ENCODE measurements at places on chromosomes 6 and 20. TPM values are rescaled to one million over a fixed set of nuclear protein-coding genes. Genes with fewer than 3 reads are reported as not detected.

- H3K27me3 ChIP-seq: no peaks in the 10 kb centered on the region
- H3K36me3 ChIP-seq: no peaks in the 10 kb centered on the region
- H3K4me1 ChIP-seq: no peaks in the 10 kb centered on the region
Measured at GRCh38 chr6:75882734-75883133, 133.7 kb downstream of the MYO6 start.

- H3K36me3 ChIP-seq: no peaks in the 10 kb centered on the region
- no peaks in the 10 kb centered on the region for H3K27me3 ChIP-seq
- no peak for DNase-seq
- no peak overlapping the region for H3K4me3 ChIP-seq
Measured at GRCh38 chr6:118856301-118856700, 37.7 kb upstream of the ASF1A start.

GRCh38 chr20:1265226-1265915 lies 723 bp upstream of the SNPH start:
- H3K4me3 ChIP-seq: peak overlapping the region; percentile 48
- H3K36me3 ChIP-seq: no peaks in the 10 kb centered on the region
- H3K27ac ChIP-seq: peak overlapping the region; percentile 58
- DNase-seq: no peak
- peaks cover 13% of the 10 kb centered on the region for H3K4me1 ChIP-seq

DNA sequence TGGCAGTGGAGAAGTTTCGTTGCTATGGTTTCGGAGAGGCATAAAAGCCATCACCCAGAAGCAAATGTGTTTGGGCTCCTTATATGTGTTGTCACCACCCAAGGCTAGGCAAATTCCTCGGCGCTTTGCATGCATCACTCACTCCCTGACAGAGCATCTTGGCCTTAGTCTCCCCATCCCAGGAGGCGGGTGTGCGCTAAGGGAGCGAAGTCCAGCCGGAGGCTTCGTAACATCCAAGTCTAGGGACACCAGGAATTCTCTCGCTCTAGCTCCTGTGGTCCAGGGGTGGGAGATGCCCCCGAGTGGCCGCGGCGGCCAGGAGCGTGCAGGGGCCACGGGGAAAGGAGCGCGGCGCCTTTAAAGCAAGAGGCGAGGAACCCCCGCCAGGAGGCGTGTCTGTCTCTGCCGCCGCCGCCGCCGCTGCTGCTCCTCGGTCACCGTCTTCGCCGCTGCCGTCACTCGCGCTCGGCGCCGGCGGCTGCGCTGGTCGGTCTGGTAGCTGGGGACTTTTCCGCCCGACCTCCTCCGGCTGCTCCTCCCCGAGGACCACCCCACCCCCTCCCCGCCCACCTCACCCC lies at the start of gene GRIK2:
Gene GRIK2 (plus strand): TSS at position 458 of the 578 bp plus-strand sequence.
- no peak within 1 kb of the TSS for H3K27ac ChIP-seq
- no peaks in the 10 kb centered on the region for H3K36me3 ChIP-seq
- no peaks in the 10 kb centered on the region for H3K4me1 ChIP-seq
- peaks cover 18% of the 10 kb centered on the region for H3K27me3 ChIP-seq
- H3K4me3 ChIP-seq: no peak within 1 kb of the TSS

- peak overlapping the region; percentile 19 for H3K4me3 ChIP-seq
- no peak overlapping the region for H3K27ac ChIP-seq
- peak; percentile 41 for DNase-seq
- H3K4me1 ChIP-seq: peaks cover 17% of the 10 kb centered on the region
Measured at GRCh38 chr6:6546318-6547109, 42.0 kb upstream of the LY86 start.

- H3K4me3 ChIP-seq: no peak overlapping the region
- H3K4me1 ChIP-seq: no peaks in the 10 kb centered on the region
- no peaks in the 10 kb centered on the region for H3K36me3 ChIP-seq
Measured at GRCh38 chr6:1179571-1180459, 132.1 kb upstream of the FOXQ1 start.

GRCh38 chr6:169824848-169825557 lies 73.6 kb downstream of the ERMARD start:
- H3K4me1 ChIP-seq: no peaks in the 10 kb centered on the region
- no peak overlapping the region for H3K27ac ChIP-seq
- H3K36me3 ChIP-seq: no peaks in the 10 kb centered on the region
- no peak overlapping the region for H3K4me3 ChIP-seq
- peaks cover 5% of the 10 kb centered on the region for H3K27me3 ChIP-seq
- no peak for DNase-seq

DNA sequence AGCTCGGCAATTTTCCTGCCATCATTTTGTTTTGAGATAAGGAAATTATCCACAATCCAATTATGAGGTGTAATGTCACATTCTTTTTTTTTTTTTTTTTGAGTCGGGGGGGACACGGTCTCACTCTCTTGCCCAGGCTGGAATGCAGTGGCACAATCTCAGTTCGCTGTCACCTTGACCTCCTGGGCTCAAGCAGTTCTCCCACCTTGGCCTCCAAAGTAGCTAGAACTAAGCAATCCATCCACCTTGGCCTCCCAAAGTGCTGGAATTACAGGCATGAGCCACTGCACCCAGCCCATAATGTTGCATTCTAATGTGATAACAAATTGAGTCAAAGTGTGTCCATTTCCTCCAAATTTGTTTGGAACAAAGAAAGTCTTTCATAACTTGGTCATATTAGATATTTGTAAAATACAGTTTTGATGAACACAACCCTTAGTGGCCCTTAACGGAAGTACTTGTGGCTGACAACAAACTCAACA lies 144.1 kb upstream of the AFDN start:
- peaks cover 4% of the 10 kb centered on the region for H3K27me3 ChIP-seq
- DNase-seq: no peak
- H3K4me3 ChIP-seq: no peak overlapping the region
- H3K27ac ChIP-seq: no peak overlapping the region
- no peaks in the 10 kb centered on the region for H3K4me1 ChIP-seq
- no peaks in the 10 kb centered on the region for H3K36me3 ChIP-seq

DNA sequence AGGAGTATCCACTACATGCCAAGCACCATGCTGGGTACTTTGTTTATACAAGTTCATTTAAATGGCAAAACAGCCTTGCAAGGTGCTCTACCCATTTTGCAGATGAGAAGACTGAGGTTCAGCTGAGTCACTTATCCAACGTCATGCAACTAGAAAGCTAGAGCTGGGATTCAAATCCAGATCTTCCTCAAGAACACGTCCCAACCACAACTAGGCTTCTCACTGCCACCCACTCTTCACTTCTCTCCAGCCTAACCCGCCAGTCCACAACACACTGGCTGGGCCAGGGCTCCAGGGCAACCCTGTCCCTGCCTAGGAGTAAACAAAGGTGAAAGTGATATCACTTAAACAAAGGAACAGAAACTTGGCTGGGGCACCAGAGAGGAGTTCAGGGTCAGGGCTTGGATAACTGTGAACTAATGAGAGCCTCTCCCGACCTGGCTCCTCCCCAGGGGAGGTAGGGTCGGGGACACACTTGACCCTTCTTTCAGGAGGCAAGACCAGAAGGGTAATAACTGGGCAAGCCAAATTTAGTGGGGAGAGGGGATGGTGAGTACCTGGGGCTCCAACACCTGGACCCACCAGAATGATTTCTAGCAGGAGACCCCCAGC lies 7.9 kb downstream of the SDC4 start:
- H3K4me1 ChIP-seq: no peaks in the 10 kb centered on the region
- H3K36me3 ChIP-seq: no peaks in the 10 kb centered on the region
- no peak overlapping the region for H3K4me3 ChIP-seq
- no peak overlapping the region for H3K27ac ChIP-seq

- DNase-seq: no peak
- H3K36me3 ChIP-seq: no peaks in the 10 kb centered on the region
- peaks cover 27% of the 10 kb centered on the region for H3K4me1 ChIP-seq
- H3K27ac ChIP-seq: no peak overlapping the region
- H3K4me3 ChIP-seq: no peak overlapping the region
Measured at GRCh38 chr20:63322933-63323273, 29.9 kb downstream of the COL20A1 start.

DNA sequence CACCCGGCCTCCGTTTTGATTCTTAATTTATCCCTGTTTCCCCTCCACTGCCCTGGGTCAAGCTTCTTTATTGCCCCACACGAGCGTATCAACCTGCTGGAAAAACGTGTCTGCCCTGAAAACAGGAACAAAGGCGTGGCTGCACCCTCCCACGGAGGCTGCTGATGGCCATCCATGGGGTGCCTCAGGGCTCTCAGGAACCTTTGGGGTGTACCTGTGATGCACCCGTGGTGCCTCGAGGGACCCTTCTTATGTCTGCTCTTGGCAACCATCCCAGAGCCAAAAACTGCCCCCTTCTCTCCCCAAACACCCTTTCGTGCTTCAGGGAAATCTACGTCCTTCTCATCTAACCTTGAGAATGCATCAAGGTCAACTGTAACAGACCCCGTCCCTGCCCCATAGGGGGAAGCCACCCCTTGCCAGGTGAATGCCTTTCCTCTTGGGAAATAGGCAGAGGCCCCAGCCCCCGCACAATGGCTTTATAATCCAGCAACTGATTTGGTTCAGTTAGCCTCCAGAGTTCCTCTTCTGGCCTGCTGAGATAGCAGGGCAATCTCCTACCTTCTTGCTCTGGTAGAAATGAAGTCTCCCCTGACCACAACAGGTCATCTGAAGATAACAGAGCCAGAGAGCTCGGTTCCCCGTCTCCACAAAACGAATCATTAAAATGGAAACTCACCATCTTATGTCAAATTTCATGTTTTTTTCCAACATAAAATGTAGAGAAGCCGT lies 29.4 kb downstream of the PSMG4 start:
- no peak for DNase-seq
- H3K27ac ChIP-seq: no peak overlapping the region
- H3K4me1 ChIP-seq: no peaks in the 10 kb centered on the region
- H3K4me3 ChIP-seq: no peak overlapping the region

DNA sequence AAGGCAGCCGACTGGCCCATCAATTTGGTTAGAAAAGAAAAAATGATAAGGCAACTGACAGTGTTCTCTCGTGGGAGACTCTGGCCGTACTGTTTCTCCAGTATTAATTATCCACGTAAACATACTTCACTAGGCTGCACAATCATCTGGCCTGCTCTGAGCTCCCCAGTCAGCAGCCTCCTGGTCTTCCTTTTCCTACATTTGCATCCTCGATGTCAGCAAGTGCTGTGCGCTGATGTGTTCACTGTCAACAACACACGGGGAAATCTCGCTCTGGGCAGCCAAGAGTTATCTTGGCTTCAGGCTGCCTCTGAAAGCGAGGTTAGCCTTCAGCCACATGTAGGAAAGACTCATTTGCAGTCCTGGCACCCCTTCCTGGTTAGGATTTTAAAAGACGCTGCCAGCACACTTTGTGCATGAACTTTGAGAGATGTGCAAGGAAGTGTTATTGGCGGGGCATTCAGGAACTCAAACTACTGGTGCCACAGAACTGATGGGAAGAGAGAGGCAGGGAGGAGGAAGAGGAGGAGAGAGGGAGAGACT lies 460.5 kb upstream of the ARID1B start:
- no peak overlapping the region for H3K27ac ChIP-seq
- H3K4me1 ChIP-seq: no peaks in the 10 kb centered on the region
- H3K36me3 ChIP-seq: no peaks in the 10 kb centered on the region
- no peaks in the 10 kb centered on the region for H3K27me3 ChIP-seq

- H3K27me3 ChIP-seq: no peaks in the 10 kb centered on the region
- no peaks in the 10 kb centered on the region for H3K36me3 ChIP-seq
- peaks cover 2% of the 10 kb centered on the region for H3K4me1 ChIP-seq
- H3K27ac ChIP-seq: no peak overlapping the region
- no peak overlapping the region for H3K4me3 ChIP-seq
- DNase-seq: no peak
Measured at GRCh38 chr6:157880534-157880933, 57.5 kb downstream of the SNX9 start.

- no peaks in the 10 kb centered on the region for H3K27me3 ChIP-seq
- no peak overlapping the region for H3K27ac ChIP-seq
- H3K4me1 ChIP-seq: no peaks in the 10 kb centered on the region
- no peak for DNase-seq
- H3K4me3 ChIP-seq: no peak overlapping the region
Measured at GRCh38 chr6:123402052-123402451, 234.7 kb downstream of the TRDN start.

GRCh38 chr6:157908369-157909281 lies 73.0 kb upstream of the SYNJ2 start:
- no peak overlapping the region for H3K4me3 ChIP-seq
- no peak overlapping the region for H3K27ac ChIP-seq
- peak; percentile 20 for DNase-seq

DNA sequence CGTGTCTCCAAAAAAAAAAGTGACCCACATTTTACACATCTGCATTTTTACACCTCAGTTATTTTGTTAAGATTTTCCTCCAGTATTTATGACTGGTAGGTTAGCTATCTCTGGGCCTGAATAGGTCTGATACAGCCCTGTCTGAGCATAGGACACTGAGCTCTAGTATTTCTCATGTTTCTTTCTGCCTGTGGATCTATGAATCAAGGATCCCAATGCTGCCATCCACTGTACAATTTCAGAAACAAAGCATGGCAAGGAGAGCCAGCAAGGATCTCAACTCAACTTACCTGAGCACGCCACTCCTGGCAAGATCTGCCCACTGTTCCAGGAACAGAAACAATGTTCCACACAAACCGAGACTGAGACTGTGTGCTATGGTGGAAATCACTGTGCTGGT lies 36.4 kb upstream of the ENPP5 start:
- no peaks in the 10 kb centered on the region for H3K4me1 ChIP-seq
- no peaks in the 10 kb centered on the region for H3K36me3 ChIP-seq
- DNase-seq: no peak
- H3K27me3 ChIP-seq: no peaks in the 10 kb centered on the region
- no peak overlapping the region for H3K4me3 ChIP-seq

GRCh38 chr6:120764312-120764711 lies 570.0 kb downstream of the TBC1D32 start:
- H3K4me1 ChIP-seq: no peaks in the 10 kb centered on the region
- H3K27me3 ChIP-seq: no peaks in the 10 kb centered on the region
- no peaks in the 10 kb centered on the region for H3K36me3 ChIP-seq
- no peak overlapping the region for H3K27ac ChIP-seq
- DNase-seq: no peak

- no peak overlapping the region for H3K27ac ChIP-seq
- H3K36me3 ChIP-seq: no peaks in the 10 kb centered on the region
- peaks cover 3% of the 10 kb centered on the region for H3K4me1 ChIP-seq
- no peak for DNase-seq
- no peak overlapping the region for H3K4me3 ChIP-seq
- no peaks in the 10 kb centered on the region for H3K27me3 ChIP-seq
Measured at GRCh38 chr6:44631968-44632367, 244.5 kb downstream of the CDC5L start.

Gene WFDC2
- total RNA-seq: not detected

Gene TRIM15
- not detected for total RNA-seq

Gene COL12A1
- not detected for total RNA-seq

Gene RSPH9
- not detected for total RNA-seq

Gene SIRPB2
- 2.2 TPM for total RNA-seq

Gene EFCAB8
- 2.3 TPM for total RNA-seq

Gene CDH22
- total RNA-seq: not detected

Gene ZSWIM3
- 1.5 TPM for total RNA-seq

Gene PNLDC1
- total RNA-seq: not detected

Gene ZKSCAN3
- total RNA-seq: 4.7 TPM

Gene SLC35B3
- 9.0 TPM for total RNA-seq

Measured in natural killer cell (primary cell).